Urothelium cell line (cell line): ENCODE measurements at places on chromosomes 4 and X.

DNA sequence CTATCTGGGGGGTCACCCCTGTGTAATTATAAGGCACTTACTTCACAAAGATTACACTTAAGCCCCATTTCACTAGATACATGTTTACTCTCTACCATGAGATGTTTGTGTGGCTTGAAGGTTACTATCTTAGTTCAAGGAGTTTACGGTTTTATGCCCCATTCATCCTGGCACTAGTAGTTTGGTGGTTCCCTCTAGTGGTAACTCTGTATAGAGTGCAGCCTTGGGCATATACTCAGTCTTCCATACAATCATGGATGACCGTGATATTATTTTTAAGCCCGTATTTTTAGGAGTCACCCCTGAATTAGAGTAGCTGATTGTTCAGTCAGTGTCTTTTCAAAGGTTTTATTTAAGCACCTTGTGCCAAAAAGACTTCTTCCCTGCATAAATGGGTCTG lies 109.9 kb upstream of the FAM47C start:
- DNase-seq: peak; percentile 4

GRCh38 chr4:37568489-37568888 lies 117.7 kb downstream of the RELL1 start:
- DNase-seq: no peak

DNA sequence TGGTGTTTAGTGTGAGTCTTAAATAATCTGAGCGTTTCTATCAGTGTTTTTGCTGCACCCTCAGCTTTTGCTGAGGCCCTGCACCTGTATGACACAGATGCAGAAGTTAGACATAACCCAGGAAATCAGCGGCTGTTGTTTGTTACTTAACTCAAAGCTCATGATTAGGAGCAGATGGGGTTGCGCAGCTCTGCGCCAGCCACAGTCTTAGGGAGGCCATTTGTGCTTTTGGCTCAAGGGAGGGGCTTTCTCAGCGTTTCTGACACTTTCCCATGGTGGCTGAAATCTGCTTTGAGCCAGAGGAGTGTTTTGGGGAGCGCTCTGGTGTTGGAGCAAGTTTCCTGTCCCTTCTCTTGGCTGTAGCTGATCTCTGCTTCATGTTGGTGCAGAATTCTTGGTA lies 433.8 kb downstream of the NAF1 start:
- no peak for DNase-seq

DNA sequence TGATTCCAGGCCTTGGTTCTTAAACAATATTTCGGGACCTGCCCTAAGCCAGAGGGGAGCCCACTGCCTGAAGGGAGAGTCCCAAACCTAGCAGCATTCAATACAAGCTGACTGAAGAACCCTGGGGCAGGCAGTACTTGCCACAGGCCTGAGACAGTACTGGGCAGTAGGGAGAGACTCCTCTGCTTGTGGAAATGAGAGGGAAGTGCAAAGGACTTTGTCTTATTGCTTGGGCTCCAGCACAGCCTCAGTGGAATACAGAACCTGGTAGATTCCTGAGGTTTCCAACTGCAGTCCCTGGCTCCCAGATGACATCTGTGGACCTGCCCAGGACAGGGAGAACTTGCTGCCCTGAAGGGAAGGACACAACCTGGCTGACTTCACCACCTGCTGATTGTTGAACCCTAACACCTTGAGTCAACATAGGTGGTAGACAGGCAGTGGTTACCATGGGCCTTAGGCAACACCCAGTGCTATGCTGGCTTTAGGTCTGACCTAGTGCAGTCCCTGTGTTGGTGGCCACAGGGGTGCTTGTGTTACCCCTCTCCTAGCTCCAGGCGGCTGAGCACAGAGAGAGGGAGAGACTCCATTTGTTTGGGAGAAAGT lies 20.3 kb upstream of the ABCG2 start:
- no peak for DNase-seq

DNA sequence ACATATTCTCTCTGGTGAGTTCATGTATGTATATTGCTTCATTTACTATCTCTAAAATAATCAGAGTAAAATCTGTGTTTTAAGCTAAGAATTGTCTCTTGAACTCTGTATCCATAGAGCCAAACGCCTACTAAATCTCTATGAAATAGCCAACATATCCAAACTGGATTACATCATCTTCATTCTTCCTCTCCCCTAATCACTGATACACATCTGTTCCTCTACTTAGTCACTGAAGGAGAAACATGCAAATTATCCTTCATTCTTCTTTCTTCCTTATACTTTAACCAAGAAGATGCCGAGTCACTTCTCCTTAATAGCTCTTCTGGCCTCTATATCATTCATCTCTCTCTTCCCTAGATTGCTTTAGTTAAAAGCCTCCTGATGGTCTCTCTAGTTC lies 630.4 kb upstream of the FTHL17 start:
- DNase-seq: no peak

DNA sequence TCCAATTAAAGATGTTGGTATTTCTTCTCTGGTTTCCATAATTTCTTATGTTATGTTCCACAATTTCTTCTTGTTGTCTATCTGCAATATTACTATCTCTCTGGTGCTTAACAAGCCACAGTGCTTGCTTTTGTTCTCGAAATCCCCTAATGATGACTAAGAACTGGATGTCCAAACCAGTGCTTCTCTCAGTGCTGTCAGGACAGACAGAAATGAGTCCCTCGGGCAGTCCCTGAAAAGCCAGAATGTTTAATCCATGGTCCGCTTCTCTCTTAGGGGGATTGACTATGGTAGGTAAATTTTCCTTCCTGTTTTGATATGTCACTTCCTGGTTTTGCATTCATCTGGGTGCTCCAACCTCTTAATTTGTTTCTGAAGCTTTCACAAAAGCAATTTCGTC lies 321.6 kb upstream of the PCDH10 start:
- DNase-seq: no peak

DNA sequence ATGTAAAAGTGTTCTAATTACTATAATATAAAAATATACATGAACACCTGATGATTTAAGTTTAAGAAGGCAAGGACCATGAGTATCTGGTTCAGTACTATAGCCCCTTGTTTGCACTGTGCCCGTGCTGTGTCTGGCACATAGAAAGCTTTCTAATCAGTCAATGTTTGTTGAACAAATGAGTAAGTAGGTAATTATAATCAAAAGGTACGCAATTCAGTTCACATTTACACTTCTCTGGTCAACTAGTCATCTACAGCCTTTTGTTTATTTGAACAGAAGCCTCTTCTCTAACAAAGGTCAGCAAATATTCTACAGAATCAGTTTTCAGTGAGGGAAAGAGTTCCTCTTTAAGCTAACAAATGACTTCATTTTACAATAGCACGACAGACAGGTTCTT lies 523.3 kb downstream of the SMARCA1 start:
- no peak for DNase-seq

DNA sequence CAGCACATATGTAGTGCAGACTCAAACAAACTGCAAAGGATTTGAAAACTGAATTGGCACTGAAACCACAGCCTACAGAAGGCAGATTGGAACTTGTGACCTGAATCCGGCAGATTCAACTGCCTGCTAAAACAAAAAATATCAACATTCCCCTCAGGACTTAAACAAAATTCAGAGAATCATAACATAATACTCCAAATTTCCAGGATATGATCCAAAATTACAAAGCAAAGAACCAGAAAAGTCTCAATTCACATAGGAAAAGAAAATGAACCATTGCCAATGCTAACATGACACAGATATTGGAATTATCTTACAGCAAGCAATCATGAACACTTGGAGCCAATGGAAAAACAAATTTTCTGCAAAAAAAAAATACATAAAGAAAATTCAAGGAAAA lies 250.4 kb downstream of the PRDM5 start:
- DNase-seq: no peak

DNA sequence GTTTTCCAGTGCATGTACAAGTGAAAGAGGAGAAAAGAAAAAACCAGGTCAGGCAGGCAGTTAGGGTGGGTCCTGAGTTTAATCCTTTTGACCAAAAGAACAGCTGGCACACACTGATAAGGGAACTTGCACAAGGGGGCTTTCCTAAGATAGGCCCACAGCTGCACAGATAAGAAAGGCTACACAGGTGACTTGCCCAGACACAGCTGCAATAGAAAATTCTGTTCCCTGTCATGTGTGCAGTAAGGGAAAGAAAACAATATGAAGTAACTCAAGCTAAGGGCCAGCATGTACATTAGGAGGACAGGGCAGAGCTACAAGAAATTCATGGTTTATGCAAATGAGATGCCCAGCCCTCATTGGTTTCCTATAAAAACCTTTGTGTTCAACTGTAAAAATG lies 32.9 kb downstream of the LUZP4 start:
- DNase-seq: no peak

DNA sequence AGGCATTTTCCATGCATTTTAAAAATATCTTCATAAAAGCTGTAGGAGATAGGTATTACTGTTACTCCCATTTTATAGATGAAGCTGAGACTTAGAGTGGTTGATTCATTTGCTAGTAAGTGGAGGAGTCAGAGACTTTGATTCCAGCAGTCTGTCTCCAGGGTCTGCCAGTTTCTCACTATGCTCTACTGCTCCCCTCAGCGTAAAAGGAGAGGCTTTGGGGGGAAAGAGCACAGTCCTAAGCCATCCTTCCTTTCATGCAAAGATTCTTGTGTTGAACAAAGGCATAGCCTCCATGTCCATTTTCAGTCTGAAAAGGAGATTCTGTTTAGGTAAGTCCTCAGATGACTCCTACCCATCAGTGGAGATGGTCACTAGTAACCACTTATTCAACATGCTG lies 117.7 kb upstream of the TMEM150C start:
- DNase-seq: no peak

DNA sequence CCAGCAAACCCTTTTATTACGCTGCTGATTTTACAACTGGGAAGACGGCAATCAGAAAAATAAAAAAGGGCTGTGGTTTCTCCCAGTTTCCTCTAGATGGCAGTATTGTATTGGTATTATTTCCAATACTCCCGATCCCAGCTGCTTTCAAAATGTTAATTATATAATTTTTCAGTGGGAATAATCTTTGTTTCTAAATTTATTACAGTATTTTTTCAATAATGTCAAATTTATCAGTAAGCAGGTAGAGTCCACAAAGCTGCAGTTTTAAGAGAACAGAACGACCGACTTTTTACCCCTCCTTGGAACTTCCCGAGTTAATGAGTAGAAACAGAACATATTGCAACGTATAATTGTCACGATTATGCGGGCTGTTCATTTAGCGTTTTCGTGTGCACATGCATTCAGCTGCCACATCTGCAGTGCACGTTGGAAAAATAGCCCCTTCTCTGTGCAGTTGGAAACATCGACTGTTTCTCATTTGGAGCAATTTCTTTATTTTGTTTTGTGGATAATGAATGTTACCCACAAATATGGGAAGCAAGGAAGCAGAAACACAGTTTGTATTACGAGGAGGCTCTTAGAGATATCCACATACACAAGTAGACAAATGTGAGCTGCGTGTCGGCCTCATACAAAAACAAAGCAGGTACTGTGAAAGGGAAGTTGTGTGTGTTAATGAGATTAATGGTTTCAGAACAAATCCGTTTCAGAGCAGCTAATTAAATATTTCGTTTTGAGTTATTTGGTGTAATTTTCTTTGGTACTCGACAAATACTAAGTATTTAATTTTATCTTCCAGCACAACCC lies 188.0 kb downstream of the STIM2 start:
- peak; percentile 18 for DNase-seq
